ENCODE measurements at places on chromosomes 11 and 22.
A peak's percentile ranks its signal among the peaks of the same experiment; 100 is the strongest.

- no peak for DNase-seq
These were observed 164.1 kb upstream of the NCAM1 start for GRCh38 chr11:112797092-112797491.

DNA sequence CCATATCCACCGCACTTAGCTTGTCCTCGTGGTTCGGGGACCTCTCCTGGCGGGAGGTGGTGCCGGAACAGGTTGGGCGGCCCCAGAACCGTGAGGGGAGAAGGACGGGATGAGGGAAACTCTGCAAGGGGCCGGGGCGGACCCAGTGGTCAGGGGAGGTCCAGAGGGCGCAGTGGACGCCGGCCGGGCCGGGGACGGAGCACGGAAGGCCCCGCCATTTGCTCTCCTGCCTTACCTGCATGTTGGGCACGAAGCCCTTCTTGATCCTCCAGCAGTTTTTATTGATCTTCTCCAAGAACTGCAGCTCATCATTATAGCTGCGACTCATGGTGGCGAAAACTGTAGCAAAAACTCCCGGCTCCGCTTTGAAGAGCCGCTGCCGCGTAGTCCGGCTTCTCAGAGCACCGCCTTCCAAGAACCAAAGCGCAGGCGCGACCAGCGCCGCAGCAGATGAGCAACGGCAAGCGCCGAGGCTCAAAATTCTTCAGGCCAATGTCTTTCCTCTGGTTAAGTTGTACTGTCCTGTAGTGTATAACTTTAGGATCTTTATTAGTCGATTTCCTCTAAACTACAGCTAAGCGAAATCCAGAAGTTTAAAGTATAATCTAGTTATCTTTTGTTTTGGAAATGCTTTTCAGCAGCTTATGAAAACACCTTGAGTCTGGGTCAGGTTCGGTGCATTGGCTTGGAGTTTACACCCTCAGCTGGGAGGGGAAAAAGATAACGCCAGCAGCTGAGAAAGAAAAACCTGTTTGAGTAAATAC, at the start of gene RTCB:
Gene RTCB (minus strand): TSS at position 419 of the 764 bp plus-strand sequence. CDS start 91 bp downstream, at position 328.
- DNase-seq = peak; percentile 84

DNA sequence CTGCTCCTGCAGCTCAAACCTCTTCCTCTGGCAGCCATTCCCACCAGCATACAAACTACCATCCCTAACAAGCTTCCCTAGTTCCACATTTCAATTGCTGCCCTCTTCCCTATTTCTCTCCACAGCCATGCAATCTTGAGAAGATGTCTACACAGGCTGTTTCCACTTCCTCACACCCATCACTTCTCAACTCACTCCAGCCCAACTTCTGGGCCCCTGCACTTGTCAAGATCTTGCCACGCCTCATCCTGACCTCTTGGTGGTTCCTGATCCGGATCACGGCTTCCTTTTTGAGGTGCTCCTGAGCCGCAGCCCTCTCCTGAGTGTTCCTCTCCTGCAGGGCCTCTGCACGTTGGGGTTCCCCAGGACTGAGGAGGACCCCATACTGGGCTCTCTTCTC, 22.6 kb downstream of the RPL27A start:
- no peak for DNase-seq

GRCh38 chr11:73229321-73229895, 11.3 kb downstream of the P2RY2 start:
- DNase-seq = no peak

- no peak for DNase-seq
These were observed 3.2 kb upstream of the ETS1 start for GRCh38 chr11:128590587-128590986.

GRCh38 chr22:19167106-19167869, 11.2 kb downstream of the SLC25A1 start:
- no peak for DNase-seq

GRCh38 chr11:119445850-119446249, 22.9 kb upstream of the THY1 start:
- DNase-seq = no peak

DNA sequence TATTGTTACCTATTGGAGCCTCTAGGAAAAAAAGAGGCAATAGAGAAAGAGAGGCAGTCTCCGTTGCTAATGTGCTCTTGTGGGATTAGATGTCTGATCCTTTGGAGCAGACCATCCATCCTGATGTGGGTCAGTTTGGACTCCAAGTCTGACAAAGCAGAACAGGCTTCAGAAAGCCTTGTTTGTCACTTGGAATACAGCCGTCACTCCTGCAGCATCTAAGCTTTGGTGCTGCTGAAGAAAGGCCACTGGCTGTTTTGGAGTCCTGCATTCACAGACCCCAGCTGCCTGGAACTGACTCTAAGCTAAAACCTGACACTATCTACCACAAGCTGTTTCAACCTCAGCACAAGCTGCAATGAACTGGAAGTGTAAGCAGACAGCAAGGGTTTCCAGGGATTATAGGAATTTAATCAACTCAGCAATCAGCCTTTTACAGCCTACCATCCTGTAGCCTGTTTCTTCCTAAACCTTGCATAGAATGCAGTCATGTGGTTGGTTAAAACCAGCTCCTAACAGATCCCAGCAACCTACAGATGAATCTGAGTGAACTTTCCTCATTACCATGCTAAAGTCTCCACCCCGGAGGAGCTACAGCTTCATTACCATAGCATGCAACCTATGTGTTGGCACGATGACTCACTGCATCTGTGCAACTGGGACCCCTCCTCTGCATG, 3.7 kb upstream of the PLAAT4 start:
- DNase-seq = no peak

DNA sequence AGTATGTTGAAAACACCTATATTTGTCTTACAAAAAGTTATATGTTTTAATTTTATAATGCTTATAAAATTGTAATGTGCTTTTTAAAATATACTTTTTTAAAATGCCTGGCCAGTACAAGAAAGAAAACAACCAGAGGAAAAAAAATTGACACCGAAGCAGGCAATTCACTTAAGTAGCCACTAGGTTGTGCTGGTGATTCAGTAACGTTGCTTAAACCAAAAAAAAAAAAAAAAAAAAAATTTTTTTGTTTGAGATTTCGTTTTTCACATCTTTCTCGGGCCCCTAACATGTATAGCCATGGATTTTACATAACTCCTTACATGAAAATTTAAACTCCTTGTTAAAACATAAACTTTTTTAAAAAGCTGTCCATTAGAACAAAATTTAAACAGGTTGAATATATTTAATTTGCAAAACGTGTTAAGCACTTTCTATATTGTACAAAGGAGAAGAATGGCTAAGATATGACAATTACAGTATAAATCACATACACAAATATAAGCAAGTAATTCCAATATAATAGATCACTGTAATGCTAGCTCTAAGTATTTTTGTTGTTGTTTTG, 9.2 kb downstream of the OR8B4 start:
- DNase-seq = no peak

- no peak for DNase-seq
These were observed 11.2 kb upstream of the OAF start for GRCh38 chr11:120199613-120200012.

GRCh38 chr22:37229012-37229804, 14.9 kb downstream of the RAC2 start:
- DNase-seq = no peak

- no peak for DNase-seq
These were observed 54.6 kb downstream of the CTSC start for GRCh38 chr11:88282747-88283515.

DNA sequence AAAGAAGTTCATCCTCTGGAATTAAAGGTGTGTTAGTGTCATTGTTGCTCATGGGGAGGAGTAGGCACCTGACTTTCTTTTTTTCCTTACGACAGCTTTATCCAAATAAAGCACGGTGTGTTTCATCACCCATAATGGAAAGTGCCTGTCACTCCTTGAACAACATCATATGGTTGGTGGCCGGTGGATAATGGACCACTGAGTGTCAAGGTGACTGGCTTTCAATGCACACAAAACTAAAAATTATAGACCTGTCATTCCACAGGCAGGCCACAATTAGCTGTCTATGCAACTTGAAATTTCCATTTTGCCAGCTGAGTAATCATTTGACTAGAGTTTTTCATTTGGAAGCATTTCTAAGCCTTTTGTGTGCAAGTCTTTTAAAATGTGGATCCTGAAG, 45.0 kb upstream of the MPPED2 start:
- DNase-seq = no peak

- no peak for DNase-seq
These were observed 60.0 kb downstream of the SLC22A12 start for GRCh38 chr11:64650923-64651523.

DNA sequence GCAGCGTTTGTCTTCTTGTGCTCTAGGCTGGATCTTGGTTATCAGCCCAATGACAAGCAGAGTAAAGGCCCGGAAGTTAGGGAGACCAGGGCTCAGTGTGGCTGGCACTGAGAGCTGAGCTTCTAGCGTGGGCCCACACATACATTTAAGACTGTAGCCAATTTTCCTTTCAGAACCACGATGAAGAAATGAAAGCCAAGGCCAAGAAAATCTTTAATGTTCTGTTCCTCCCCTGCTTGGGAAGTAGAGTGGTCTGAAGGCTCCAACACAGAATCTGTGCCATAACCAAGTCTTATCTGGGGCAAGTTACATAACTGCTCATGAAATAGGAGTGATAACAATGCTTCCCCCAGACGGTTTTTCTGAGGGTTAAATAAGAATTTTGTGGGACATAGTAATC, 4.7 kb upstream of the ST3GAL4 start:
- DNase-seq = no peak

- no peak for DNase-seq
These were observed 70.7 kb upstream of the CD82 start for GRCh38 chr11:44494785-44495184.

- DNase-seq = no peak
These were observed 2.9 kb downstream of the E2F8 start for GRCh38 chr11:19237813-19238212.

GRCh38 chr11:112097734-112098528, 11.3 kb downstream of the SDHD start:
- no peak for DNase-seq

- DNase-seq = no peak
These were observed 2.0 kb upstream of the TP53I11 start for GRCh38 chr11:44952500-44953260.

DNA sequence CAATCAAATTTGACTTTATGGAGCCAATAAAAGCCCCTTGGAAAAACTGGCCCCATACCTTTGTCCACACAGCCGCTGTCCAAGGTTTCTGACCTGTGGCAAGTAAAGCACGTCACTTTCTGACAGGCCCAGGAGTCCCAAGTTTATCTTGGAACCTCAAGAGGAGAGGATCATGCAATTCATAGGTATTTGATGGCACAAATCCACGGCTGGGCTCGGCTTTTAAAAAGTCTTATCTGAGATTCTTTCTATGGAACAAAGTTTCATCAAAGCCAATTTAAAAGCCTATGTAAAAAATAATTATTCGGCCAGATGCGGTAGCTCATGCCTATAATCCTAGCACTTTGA, 13.6 kb downstream of the TMEM138 start:
- no peak for DNase-seq

GRCh38 chr11:73907191-73907590, 30.4 kb downstream of the PAAF1 start:
- no peak for DNase-seq

DNA sequence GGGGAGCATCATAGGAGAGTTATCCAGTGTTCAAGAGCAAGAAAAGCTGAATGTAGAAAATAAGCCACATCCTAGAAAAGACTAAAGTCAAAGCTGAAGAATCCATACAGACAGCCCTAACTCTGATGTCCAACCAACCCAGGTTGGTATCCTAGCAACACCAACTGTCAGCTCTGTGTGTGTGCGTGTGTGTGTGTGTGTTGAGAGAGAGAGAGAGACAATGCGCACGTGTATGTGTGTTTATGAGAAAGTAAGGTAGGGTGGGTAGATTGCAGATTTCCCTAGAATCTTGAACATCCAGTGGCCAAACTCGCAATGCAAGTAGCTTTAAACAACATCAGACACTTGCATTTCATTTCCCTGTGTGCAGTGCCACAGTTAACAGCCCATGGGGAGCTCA, 274.9 kb downstream of the FAM181B start:
- DNase-seq = no peak

DNA sequence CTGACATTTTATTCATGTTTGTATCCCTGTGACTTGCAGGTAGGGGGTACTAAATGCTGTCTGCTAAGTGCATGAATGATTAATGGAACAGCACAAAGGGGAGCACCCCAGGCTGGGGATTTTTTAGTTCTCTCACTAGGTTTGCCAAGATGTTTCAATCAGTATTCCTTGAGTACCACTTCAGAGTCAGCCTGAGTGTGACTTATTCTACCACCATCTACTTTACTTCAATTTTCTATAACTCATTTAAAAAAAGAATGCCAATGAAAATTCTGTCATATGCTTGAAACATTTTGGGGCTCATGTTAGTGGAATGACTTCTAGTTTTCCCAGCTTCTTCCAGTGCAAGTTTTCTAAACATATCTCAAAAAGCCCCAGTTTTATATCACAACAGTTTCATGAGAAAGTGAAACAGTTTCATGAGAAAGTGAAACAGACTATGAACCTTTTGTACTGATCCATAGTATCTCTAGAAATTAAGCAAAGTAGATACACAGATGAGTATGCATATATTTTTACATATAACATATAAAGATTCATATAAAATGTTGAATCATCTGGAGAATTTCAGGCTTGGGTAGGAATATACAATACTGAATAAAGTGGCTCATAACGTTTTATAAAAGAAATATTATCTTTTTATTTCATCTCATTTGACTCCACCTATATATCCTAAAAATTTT, 252.4 kb downstream of the GRM5 start:
- no peak for DNase-seq

All from SHP77 (cell line).